AG09309 (cell line): ENCODE measurements at places on chromosomes 5 and 9.
A peak's percentile ranks its signal among the peaks of the same experiment; 100 is the strongest.

DNA sequence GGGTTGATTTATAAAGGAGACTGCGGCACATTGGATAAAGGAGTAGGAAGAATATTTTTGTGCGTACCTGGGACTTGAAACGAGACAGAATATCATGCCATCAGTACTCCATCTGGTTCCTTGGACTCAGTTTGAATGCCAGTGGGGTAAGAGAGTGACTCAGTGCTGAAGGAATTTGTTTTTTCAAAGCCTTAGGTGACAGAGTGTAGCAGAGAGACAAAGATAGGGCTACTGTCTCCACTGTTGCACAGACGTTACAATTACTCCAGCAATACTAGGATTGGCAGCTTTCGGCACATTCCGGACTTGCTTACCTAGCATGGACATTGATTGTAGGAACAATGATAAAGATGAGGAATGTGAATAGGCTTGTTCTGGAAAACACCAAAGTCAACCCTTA lies 250.7 kb downstream of the KCTD16 start:
- no peak for DNase-seq

DNA sequence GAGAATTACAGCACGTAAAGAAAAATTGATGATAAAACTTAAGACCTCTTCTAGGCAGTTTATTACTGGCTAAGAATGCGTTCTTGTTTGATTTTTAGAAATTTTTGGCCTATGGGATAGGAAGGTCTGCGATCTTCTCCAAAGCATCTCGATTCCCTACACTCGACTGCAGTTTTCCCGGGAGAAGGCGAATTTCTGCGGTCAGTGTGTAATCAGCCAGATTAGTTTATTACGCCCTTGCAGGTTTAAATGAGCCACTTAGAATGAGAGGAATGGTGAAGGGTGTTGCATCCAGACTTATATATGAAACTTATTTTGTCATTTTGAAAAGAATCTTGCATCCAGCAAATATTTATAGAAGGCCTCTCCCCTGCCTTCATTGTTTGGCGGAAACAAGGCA lies 1.2 kb downstream of the MTAP start:
- DNase-seq, result no peak

DNA sequence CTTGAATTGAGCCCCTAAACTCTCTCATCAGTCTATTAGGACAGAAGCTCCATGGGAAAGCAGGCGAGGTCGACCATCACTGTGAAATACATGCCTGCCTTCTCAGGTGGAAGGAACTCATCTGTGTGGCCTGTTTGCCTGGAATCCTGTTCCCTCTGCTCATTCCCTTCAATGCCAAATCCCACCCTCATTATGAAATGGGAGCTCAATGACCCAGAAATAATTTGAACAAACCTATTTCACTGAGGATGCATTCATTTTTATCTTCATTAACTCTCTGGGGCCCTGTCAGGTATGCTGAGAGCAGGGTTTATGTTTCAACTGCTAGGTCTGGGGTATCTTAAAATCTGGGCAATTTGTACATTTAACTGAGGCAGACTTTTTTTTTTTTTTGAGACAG lies 142.2 kb downstream of the MED27 start:
- no peak for DNase-seq

GRCh38 chr9:38747067-38747466 lies 27.1 kb upstream of the FAM240B start:
- no peak for DNase-seq

- no peak for DNase-seq
Measured at GRCh38 chr5:113205323-113205722, 228.7 kb downstream of the DCP2 start.

- no peak for DNase-seq
Measured at GRCh38 chr9:17191082-17191481, 56.2 kb downstream of the CNTLN start.

- DNase-seq, result no peak
Measured at GRCh38 chr5:96936431-96937320, 796 bp downstream of the LNPEP start.

DNA sequence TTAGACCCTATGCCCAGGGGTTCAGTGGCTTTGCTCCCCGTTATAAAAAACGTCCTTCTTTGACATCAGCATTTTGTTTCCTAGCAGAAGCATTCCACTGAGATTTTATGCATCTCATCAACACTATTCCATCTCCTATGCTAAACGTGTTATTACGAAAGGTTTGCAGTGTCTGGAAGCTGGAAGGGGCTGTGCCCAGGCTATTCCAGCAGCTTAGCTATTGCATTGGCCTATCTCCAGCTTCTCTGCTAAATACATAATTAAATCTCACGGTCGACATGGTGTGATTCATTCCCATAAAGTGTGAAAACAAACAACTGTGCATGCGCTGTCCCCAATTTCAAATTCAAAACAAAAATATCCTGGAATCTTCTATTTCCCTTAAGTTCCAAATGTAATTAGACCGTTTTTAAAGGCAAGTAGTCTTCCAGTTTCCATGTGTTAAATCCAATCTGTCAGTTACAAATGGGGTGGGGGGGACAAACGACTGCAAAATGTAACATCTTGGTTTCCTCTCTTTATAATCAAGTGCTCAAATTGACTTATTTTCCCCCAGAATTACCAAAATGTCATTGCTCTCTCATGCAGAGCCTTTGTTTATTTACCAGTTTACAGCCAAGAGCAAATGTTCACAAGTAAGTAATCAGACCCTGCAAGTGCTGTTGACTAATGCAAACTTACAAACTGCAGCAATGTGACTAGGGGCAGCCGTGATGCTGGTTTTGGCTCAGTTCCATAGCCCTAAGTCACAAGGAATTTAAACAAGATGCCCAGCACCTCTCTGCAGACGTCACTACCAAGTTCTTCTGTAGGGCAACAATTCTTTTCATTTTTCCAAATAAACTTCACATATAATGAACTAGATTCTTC lies 212.3 kb upstream of the RORB start:
- no peak for DNase-seq

- no peak for DNase-seq
Measured at GRCh38 chr5:81779125-81779915, 28.4 kb upstream of the SSBP2 start.

DNA sequence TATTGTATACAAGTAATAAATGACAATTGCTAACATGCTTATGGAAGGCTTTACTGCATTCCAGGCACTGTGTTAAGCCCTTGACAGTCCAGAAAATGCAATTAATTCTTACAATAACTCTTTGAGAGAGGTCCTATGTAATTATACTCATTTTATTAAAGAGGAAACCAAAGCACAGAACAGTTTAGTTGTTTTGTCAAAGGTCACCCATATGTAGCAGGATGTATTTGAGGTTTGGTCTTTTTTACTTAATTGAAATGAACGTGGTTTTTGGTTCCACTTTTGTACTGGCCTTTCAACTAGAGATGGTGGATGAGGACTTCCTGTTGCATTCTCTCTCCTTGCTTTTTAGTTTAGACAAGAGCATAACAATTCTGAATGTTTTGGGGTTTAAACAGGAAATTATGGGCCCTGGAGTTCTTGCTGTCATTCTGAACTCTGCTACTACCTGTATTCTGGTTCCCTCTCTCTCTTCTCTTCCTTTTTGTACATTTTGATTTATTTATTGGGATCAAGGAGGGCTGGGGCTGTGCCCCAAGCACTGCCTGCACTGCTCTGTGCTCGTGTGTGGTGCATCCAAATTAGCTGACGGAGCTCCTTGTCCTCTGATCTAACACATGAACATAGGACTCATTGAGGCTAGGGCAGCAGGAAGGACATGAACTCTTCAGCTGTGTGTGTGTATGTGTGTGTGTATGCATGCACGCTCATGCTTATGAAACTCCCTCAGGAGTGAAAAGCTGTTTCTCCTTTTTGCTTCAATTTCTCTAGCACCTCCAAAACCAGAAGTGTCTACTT lies 47.4 kb downstream of the SLC28A3 start:
- no peak for DNase-seq

DNA sequence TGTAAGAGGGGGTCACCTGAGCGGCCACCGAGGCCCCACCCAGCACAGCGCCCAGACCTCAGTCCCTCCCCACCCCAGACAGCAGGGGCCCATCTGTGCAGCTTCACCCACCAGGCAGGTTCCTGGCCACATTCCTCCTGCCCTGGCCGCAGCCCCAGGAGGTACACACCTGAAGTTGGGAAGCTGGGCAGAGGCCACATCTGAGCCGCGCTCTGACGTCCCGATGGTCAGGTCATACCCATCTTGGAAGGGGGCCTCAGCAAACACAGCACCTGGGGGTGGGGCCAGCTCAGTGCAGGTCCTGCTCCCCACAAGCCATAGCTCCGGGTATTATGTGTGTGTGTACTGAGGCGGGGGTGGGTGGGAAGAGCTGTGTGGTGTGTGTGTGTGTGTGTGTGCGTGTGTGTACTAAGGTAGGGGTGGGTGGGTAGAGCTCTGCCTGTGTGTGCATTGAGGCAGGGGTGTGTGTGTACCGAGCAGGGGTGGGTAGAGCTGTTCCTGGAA lies 5.6 kb downstream of the SPOUT1 start:
- no peak for DNase-seq

DNA sequence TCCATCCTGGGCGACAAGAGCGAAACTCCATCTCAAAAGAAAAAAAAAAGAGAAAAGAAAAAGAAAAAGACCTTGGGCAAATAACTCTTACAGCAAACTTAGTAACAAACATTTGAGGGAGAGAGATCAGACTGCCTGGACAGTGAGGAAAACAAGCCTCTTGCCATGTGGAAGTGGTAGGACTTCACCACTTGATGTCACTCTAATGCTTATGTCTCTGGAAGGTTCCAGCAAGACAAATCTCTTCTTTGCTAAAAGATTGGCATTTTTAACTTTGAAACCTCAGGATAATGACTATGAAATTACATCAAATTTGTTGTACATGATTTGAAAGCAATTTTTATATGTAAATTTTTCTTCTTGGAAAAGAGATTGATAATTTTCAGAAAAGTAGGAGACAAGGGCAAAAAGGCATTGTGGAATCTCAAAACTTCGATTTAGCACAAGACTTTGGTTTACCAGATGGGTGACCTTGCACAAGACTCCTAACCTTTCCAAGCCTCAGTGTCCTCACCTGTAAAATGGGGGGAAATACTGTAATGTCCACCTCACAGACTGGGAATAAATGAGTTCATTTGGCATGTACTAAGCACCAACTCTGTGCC lies 5.4 kb downstream of the ACTL7B start:
- no peak for DNase-seq

DNA sequence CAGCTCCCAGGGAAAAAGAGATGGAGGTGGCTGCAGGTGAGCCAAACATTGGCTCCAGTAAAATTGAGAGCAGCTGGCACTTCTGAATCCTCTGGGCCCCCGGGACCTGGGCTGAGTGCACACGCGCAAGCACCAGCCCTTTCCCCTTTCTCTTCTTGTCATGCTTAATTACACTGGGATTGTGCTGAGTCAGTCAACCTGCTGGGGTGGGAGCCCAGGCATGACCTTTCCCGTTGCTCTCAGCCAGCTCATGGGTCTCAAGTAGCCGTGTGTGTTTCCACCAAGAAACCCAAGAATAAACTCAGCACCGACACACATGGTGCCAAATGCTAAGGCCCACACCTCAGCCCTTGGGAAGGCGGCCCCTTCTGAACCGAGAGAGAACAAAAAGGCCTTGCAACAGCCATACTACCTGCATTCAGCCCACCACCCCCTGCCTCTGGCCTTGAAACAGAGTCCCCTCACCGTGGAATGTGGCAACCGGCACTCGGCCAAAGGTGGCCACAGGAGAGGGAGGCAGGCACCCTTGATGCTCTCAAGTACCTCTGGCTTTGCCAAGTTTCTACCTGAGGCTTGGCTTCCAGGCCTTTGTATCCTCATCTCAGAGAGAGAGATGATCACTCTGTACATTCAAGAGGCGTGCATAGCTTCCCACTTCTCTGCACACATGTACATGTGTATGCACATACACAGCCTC lies 28.1 kb downstream of the SLIT3 start:
- no peak for DNase-seq

GRCh38 chr5:26009742-26010141 lies 1028.6 kb downstream of the CDH9 start:
- DNase-seq, result no peak

- DNase-seq, result no peak
Measured at GRCh38 chr9:137650259-137650658, 31.5 kb downstream of the EHMT1 start.

- DNase-seq, result no peak
Measured at GRCh38 chr9:99180199-99180598, 41.5 kb downstream of the ALG2 start.

DNA sequence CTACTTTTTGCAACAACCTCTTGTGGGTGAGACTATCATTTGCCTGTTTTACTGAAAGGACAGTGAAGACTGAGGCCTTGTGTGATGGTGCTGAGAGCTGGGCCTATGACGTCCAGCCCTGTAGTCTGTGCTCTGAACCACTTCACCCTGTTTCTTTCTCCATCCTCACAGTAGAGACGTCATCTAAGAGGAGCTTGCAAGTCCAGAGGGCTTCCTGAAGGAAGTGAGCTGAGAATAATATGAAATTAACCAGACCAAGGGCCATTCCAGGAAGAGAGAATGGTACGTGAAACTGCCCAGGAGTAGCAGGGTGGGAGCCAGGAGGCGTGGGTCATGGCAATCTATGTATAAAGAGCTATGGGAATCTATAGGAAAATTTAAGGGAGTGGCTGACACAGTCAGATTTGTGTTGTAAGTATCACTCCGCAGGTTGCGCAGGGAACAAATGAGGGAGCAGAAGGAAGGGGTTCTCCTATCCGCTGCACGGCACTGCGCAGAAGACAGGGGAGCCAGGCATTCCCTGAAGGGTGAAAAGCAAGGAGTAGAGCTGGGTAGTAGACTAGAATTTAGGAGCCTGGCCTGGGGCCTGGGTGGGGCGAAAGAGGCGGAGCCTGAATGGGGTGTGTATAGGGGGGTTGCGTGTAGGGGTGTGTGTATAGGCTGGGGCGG lies 596 bp upstream of the FGFR4 start:
- no peak for DNase-seq

DNA sequence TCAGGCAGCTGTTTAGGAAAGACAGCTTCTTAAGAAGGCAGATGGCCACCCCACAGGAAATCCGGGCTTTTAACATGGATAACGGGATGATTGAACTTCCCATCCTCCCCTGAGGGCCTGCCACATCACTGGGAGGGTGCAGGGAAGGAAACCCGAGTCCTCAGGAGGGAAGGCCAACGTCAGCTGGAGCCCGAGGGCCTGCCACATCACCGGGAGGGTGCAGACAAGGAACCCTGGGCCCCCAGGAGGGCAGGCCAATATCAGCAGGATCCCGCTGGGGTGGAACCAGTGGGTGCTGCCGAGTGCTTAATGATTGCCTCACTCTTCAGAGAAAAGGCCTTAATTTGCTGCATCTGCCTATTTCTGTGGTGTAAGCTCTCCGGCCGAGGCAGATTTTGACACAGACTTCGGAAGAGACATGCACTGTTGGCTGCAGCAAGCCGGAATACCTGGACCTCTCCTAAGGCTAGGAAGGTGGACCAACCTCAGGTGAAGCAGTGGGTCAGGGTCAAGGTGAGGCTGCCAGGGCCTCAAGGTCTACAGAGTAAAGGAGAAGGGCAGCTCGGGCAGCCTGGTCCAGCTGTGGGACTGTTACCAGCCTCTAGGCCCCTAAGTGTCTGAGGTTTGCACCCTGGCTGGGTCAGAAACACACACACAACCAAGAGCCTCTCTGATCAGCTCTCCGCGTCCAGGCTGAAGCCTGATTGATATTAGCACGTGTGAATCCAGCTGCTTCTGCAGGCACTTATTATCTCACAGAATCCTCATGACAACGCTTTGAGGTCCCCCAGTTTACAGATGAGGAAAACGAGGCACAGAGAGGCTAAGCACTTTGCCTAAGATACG lies 14.8 kb upstream of the COL5A1 start:
- DNase-seq, result peak; percentile 71

- DNase-seq, result no peak
Measured at GRCh38 chr9:11443631-11444030, 830.8 kb upstream of the PTPRD start.
